Fibroblast of mammary gland (primary cell): ENCODE measurements at places on chromosomes 12 and 14.

GRCh38 chr12:31524791-31525495 is 66.0 kb downstream of the DENND5B start:
- peak; percentile 87 for DNase-seq

- DNase-seq, result peak; percentile 11
Measured at GRCh38 chr12:50018154-50018553, 7.1 kb downstream of the RACGAP1 start.

DNA sequence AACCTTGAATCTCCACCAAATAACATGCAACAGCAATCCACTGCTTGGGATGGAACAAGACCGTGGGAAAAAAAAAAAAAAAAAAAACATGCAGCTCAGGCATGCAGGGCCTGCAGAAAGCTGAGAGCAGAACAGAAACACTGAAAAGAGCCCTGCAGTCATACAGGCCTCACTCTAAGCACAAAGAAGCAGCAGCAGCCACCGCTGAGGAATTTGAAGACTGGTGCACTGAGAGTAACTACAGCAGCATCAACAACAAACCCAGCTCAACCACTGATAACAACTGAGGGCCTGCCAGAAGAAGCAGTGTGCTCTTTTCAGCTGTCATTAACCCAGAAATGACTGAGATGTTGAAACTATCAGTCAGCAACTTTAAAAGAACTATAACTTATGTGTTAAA is 354.7 kb upstream of the TMTC1 start:
- no peak for DNase-seq

GRCh38 chr14:50551877-50552276 is 8.1 kb upstream of the ATL1 start:
- DNase-seq, result no peak

DNA sequence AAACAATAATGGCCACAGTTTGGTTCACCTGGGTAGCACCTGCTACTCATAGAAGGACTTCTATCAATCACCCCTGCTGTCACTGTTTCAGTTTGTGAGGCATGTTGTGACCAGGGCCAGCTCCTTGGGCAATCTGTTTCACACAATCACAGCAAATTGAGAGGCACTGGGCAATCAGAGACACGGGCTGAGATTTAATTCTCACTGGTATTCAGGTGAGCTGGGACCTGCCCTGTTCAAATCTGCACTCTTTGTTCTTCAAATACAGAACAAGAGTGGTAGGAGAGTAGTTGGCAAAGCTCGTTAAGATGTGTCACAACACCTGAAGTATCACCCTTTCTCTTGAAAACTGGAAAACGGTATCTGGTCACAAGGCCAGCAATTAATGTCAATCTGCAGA is 57.8 kb upstream of the NAP1L1 start:
- no peak for DNase-seq

DNA sequence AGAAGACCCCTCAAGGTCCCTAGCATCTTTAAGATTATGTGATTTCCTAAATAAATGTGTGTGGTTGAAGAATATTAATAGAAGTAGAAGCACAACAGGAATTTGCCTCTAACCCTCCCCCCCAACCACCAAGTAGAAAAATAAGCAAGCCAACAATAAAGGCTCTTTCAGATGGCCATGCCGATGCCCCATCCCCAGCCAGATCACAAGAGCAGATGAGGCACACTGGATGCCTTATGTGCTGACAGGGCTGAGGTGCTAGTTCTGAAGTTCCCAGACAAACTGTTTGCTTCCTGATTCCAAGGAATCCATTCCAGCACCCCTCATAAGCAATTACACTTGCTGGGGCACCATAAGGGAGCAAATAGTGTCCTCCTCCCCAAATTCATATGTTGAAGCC is 90.0 kb downstream of the SSPN start:
- no peak for DNase-seq

GRCh38 chr12:18643681-18644080 is 94.1 kb downstream of the PLCZ1 start:
- DNase-seq, result peak; percentile 70

DNA sequence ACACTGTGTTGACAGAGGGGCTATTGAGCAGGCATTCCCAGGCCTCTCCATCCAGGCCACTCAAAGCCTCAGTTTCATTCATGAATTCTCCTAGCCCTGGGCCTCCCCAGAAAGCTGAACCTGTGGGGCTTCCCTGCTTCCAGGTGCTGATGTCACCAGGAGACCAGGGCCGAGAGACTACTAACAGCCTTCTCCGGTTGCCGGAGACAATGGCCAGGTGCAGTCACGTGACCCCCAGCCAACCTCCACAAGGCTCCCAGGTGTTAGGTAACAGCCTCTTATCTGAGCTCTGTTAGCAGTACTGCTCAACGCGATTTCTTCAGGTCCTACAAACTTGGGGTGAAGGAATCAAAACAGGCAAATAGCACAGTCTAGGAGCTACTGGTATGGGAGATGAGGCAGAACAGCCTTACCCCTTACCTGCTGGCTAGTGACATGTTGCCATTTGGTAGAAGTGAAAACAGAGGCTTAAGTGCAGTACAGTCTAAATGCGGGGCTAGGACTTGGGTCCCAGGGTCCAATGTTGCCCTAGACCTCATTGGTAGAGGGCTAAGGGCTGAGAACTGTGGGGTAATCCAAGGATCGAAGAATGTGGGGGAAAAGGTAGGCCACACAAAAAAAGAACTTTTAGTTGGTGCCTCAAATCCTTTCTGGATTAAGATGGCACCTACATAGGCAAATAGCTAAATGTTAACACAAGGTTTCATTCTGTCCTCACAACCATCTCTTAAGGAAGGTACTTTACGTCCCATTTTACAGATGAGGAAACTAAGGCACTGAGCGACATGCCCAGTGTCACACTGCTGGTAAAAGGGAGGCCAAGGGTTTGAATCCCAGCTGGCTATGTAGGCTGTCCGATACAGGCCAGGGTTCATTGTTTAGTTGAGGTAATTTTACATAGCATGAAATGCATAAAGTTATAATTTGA is 3.8 kb downstream of the CCDC88C start:
- no peak for DNase-seq

DNA sequence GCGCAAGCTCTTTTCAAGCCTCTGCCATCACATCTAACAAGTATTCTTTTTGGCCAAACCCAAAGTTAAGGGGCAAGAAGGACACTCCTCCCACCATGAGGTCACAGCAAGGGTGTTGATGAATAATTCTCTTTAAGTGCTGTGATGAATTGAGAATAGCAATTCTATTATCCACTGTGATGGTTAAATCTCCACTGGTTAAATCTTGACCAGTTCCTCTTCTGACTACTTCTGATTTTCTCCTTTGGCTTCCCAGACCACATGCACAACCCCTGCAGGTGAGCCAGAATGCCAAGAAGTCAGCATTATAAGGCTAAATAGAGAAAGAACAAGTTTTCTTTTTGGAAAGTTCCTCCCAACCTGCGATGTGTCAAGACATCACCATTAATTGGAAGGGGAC is 90.6 kb upstream of the BCL2L14 start:
- DNase-seq, result no peak

- peak; percentile 61 for DNase-seq
Measured at GRCh38 chr12:43208627-43209026, 343.4 kb downstream of the ADAMTS20 start.
